ENCODE measurements at places on chromosomes 16 and 17.

- no peak for DNase-seq
These were observed 4.6 kb downstream of the CHAD start for GRCh38 chr17:50464121-50464520.

- DNase-seq: no peak
These were observed 261.7 kb upstream of the IRX3 start for GRCh38 chr16:54548281-54548680.

GRCh38 chr17:75433218-75433783 is 23.1 kb upstream of the TMEM94 start:
- DNase-seq: no peak

DNA sequence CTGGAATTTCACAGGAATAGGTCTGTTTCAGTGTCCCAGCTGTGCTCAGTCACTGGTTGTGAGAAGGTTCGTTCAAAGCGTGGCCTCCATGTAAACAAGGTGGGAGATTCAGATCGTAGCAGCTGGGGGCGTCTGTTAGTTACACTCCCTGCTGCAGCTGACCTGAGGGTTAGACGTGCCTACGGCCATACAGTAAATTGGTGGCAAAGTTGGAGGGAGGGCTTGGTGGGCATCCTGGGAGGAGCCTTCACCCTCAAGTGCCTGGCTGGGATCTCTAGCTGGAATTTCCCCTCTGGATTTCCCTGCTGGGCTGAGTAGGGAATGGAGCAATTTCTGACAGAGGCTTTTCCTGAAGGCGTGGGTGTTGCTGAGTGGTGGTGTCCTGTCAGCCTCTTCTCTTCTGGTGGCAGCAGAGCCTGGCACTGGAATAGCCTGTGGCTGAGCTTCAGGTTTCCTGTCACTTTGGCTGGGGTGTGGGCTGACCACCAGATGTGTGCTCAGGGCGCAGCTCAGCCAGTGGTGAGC is 6.4 kb downstream of the FCSK start:
- DNase-seq: no peak

DNA sequence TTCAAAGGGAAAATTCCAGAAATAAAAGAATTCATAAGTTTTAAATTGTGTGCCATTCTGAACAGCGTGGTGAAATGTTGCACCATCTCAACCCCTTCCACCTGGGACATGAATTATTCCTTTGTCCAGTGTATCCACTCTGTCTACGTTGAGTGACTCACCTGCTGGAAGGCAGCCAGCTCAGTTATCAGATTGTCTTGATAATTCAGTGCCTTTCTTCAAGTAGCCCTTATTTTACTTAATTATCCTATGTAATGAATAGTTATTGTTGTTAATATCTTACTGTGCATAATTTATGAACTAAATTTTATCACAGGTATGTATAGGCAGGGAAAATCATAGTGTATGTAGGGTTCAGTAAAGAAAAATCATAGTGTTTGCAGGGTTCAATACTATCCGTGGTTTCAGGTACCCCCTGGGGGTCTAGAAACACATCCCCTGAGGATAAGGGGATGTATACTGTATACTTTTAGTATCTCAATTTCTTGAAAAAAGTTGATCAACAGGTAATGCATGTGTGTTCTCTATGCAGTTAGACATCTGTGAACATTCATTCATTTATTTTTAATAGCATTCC is 7.7 kb upstream of the PCTP start:
- DNase-seq: no peak

- no peak for DNase-seq
These were observed 4.3 kb downstream of the RHBDF1 start for GRCh38 chr16:67884-68789.

DNA sequence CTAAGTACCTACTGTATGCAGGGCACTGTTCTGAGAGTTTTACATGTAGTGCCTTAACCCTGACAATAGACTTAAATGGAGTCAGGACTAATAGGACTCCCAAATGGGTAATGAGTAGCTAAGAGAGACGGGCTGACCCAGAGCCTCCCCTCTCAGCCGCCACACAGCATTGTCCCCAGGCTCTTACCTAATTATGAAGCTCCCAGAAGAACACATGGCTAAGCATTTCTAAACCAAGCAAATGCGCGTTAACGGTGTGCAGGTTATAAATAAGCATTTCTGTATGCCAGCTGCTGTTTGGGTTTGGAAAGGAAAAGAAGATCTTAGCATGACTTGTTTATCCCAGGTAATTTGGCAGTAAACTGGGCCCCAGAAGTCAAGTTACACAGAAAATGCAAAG is 14.3 kb downstream of the KATNIP start:
- no peak for DNase-seq

GRCh38 chr16:85961988-85962915 is 63.3 kb downstream of the IRF8 start:
- no peak for DNase-seq

- DNase-seq: no peak
These were observed 913 bp downstream of the CDIP1 start for GRCh38 chr16:4537376-4538343.

GRCh38 chr17:55661256-55661758 is 61.4 kb downstream of the TMEM100 start:
- DNase-seq: no peak

- DNase-seq: no peak
These were observed 43.4 kb upstream of the RASD1 start for GRCh38 chr17:17539591-17539990.

- DNase-seq: peak; percentile 54
These were observed 270.6 kb downstream of the CPPED1 start for GRCh38 chr16:12532871-12533610.

DNA sequence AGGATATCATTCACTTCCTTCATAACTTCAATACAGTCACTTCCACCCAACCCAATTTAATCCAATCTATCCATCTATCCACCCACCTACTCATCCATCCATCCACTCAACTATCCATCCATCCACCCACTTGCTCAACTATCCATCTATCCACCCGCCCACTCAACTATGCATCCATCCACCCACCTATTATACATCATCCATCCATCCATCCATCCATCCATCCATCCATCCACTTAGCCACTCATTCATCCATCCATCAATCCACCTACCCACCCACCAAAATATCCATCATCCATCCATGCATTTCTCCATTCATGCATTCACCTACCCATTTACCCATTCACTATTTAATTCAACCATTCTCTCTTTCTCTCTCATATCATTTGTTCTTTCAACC is 179.5 kb downstream of the HAPSTR1 start:
- DNase-seq: no peak

DNA sequence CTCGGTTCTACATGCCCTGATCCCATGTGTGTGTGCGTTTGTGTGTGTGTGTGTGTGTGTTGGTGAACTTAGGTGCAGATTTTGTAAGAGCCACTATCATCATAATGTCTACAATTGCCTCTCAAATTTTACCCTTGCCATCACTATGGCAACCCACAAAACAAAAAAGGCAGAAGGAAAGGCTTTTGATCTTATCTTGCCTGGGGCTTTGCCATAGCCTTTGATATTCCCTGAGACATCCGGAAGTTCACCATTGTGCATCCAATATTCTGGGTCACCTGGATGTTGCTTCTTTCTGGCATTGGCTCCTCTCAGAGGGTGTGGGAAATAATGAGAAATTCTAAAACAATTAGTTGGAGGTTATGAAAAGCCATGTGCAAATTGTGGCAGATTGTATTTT is 114.7 kb downstream of the HAPSTR1 start:
- DNase-seq: no peak

- no peak for DNase-seq
These were observed 2.0 kb upstream of the TNFRSF13B start for GRCh38 chr17:16973760-16974540.

- DNase-seq: no peak
These were observed 162.9 kb downstream of the COPRS start for GRCh38 chr17:31696184-31696602.

- peak; percentile 66 for DNase-seq
These were observed 11.9 kb downstream of the TBX2 start for GRCh38 chr17:61411261-61412142.

GRCh38 chr17:45732926-45733505 is 51.1 kb upstream of the CRHR1 start:
- DNase-seq: no peak

DNA sequence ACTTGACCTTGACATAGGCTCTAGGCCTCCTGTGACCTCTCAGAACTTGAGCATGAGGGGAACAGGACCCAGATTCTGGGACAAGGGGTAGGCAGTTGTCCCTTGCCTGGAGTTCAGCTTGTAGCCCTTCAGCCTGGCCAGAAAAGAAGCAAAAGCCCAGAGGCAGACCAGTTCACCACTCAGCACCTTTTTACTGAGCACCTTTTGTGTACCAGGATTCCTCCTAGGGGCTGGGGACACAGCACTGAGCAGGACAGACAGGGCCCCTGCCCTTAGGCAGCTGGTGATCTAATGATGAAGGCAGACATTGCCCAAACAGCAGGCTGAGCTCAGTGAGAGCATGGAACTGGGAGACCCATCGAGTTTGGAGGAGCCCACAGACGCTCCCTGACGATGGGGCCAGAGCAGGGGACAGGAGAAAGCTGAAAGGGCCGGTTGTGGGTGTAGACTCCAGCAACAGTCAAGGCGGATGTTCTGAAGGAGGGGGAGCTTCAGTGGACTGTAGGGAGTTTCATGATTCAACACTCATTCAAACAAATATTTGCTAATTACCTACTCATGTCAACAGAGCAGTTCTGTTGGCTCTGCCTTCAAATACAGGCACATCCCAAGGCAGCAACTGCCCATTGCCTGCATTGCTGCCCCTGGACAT is 32.0 kb downstream of the SBK1 start:
- no peak for DNase-seq

- DNase-seq: no peak
These were observed 12.8 kb downstream of the RAB11FIP4 start for GRCh38 chr17:31404028-31404949.

- DNase-seq: no peak
These were observed 173.6 kb downstream of the IRF8 start for GRCh38 chr16:86072328-86073102.

- DNase-seq: no peak
These were observed 159.1 kb downstream of the HS3ST3B1 start for GRCh38 chr17:14459955-14460354.

GRCh38 chr17:61284746-61285145 is 114.9 kb upstream of the TBX2 start:
- no peak for DNase-seq

- DNase-seq: no peak
These were observed 3.4 kb downstream of the CEP295NL start for GRCh38 chr17:78899361-78900260.

- DNase-seq: peak; percentile 43
These were observed 645 bp upstream of the GFOD2 start for GRCh38 chr16:67719778-67720144.

- no peak for DNase-seq
These were observed 13.4 kb downstream of the PGS1 start for GRCh38 chr17:78391843-78392242.

- DNase-seq: peak; percentile 58
These were observed 317.6 kb downstream of the SEC14L1 start for GRCh38 chr17:77458202-77459017.

DNA sequence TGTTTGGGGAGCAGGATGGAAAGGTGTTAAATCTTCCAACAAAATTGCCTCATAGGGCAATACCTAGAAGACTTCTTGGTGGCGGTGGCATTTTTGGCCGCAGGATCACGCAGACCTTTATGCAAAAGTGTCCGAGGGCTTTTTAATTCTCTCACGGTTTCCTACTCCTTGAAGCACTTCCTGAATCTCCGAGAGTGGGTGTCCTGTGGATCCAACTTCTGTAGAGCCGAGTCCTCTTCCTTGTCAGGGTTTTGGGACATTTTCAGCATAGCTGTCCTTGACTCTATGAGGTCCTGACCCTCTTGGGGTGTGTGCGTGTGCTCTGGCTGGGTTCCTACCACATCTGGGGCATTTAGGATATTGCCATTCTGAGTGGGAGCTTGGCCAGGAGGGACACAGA is 31.7 kb downstream of the IL21R start:
- DNase-seq: no peak

DNA sequence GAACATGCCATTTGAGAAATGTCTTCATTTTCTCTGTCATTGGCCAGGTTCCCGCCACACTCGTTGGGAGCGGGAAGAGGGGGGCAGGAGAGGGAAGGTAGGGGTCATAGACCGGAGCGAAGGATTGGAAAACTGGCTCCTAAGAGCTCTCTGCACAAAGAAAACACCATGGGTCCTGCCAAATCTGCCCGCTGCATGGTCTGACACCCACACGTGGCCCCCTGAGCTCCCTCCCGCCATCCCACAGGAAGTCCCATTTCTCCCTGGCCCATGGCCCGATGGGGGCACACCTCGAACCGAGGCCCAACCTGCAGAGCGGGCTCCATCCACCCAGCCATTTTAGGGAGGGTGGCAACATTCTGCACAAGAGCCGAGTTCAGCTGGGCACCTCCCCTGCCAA is 159.6 kb downstream of the SALL1 start:
- DNase-seq: no peak
